Activated CD4-positive, alpha-beta T cell treated with anti-CD3 and anti-CD28 coated beads, Interleukin-2, amount 50 U/mL, for 24 hours (primary cell): ENCODE measurements at places on chromosomes 2 and 18.
A peak's percentile ranks its signal among the peaks of the same experiment; 100 is the strongest.

- DNase-seq: no peak
These were observed 46.6 kb downstream of the SCN1A start for GRCh38 chr2:166081131-166081632.

GRCh38 chr2:42137125-42137841, 31.9 kb upstream of the EML4 start:
- no peak for DNase-seq

- DNase-seq: no peak
These were observed 80.4 kb downstream of the ARHGEF4 start for GRCh38 chr2:130917006-130917688.

- DNase-seq: no peak
These were observed 116.4 kb downstream of the PDCL3 start for GRCh38 chr2:100679211-100679610.

DNA sequence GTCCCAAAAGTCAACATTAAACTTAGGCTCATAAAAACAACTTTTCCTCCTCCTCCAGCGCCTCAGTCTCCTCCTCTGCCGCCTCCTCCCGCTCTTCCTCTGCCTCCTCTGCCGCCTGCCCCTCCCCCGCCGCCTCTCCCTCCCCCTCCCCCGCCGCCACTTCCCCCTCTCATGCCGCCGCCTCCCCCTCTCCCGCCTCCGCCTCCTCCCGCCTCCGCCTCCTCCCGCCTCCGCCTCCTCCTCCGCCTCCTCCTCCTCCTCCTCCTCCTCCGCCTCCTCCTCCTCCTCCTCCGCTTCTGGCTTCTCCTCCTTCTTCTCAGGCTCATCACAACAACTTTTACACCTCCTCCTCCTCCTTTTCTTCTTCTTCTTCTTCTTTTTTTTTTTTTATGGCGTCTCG, 599.9 kb downstream of the TMEM182 start:
- no peak for DNase-seq

DNA sequence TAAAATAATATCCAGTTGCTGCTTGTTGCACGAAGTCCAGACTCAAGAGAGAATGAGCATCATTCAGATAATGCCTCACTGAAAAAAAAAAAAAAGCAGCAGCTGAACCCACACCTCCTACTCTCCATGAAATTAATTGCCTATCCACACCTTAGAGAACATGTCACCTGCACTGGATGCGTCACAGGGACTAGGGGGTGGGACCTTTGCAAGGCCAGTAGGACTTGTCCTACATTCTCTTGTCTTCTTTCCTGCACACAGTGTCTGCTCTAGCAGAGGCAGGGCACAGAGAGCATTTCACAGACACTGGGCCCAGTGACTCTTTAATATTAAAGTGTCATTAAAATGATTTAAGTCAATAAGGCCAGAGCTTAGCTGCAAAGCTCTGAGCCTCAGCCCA, at the start of gene ABCA12:
ABCA12 (minus strand) TSS at position 148 of the 400 bp plus-strand sequence. CDS start 418 bp downstream, outside the sequence.
- no peak for DNase-seq

DNA sequence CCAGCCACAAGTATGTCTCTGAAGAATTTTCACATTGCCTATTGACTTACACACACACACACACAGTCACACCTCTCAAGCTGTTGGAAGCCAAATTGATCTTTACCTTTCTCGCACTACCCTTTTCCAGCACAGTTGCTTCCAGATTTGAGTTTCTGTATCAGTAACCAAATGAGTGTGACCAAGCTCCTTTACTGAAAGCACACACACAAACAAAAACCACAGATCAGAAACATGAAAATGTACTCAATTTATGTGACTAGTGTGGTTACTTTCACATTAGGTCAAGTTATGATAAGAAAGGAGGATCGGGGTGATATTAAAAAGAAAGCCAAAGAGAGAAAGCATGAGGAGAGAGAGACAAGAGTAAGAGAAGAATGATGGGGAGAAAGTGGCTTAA, 993.9 kb upstream of the POU3F3 start:
- DNase-seq: no peak

DNA sequence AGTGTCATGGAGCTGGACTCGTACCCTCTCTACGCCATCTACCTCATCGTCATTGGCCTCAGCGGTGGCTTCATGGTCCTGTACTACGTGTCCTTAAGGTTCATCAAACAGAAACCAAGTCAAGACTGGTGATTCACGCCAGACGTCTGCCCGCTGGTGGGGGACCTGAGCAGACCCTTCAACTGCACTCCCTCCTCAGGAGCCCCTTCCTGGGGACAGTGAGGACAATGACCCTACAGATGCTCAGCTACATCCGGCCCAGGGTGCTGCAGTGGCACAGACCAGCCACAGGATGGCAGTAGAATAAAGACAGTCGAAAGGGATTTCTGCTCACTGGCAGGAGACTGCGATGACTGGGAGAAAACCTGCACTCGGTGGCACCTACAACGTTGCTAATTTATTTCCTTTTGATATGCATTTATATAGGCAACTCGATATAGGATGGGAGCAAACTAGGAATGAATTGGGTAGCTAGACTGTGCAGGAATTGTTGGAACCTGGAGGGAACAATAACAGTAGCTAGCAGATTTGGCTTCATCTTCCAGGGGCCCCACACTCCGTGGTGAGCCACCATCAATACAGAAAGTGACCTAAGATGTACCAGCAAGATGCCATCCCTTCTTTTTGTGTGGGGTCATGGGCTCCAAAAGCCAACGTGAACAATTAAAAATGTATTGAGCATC, 39.2 kb downstream of the ABCG8 start:
- peak; percentile 56 for DNase-seq

- DNase-seq: no peak
These were observed 6.1 kb downstream of the GPR17 start for GRCh38 chr2:127651971-127652550.

GRCh38 chr2:1605102-1606045, 138.9 kb downstream of the PXDN start:
- DNase-seq: no peak

DNA sequence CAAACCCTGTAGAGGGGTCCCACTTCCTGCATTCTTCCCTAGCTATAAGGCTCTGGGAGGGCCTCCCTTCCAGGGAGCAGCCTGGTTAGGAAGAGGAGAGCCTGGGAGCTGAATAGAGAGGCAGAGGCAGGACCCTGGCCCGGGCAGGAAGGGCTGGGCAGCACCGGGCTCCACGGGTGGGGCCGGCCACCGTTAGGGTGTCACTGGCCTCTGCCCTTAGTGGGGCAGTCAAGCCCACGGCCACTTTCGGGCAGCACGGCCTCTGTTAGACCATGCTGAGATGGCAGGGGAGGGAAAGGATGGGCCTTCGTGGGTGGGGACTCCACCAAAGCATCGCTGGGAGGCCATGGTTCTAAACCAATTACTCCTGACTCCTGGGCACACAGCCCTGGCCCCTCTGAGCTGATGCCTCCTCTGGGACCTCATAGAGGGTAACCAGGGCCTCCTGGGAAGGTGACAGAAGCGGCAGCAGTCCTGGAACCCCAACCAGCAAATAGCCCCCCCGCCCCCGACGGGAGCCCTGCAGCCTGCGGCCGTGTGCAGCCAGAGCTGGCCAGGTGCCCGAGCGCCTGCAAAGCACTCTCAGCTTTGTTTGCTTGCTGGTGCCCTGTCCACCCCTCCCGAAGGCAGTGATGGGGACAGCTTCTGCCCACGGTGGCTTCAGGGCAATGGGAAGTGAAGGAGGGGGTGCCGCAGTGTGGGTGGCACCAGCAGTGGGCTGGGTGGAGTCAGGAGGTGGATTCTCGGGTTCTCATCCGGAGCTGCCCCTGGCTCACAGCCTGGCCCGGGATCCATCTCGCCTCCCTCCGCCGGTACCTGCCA, 16.3 kb upstream of the HPCAL1 start:
- no peak for DNase-seq

DNA sequence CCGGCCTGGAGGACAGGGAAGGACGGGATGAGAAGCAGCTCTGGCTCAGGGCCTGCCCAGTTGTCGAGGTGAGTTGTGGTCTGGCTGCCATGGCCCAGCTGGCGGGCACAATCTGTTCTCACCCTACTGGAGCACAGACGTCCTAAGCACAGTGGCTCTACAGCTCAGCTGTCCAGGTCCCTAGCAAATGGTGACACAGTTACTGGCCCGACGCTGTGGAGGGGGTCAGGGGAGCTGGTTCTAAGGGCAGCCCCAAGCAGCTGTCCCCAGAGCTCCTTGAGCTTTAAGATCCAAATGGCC, 32.9 kb downstream of the KCNK3 start:
- DNase-seq: no peak

- DNase-seq: no peak
These were observed 131.2 kb downstream of the WDSUB1 start for GRCh38 chr2:159155320-159155719.

- DNase-seq: no peak
These were observed 138.1 kb downstream of the WDR7 start for GRCh38 chr18:56789004-56789888.

DNA sequence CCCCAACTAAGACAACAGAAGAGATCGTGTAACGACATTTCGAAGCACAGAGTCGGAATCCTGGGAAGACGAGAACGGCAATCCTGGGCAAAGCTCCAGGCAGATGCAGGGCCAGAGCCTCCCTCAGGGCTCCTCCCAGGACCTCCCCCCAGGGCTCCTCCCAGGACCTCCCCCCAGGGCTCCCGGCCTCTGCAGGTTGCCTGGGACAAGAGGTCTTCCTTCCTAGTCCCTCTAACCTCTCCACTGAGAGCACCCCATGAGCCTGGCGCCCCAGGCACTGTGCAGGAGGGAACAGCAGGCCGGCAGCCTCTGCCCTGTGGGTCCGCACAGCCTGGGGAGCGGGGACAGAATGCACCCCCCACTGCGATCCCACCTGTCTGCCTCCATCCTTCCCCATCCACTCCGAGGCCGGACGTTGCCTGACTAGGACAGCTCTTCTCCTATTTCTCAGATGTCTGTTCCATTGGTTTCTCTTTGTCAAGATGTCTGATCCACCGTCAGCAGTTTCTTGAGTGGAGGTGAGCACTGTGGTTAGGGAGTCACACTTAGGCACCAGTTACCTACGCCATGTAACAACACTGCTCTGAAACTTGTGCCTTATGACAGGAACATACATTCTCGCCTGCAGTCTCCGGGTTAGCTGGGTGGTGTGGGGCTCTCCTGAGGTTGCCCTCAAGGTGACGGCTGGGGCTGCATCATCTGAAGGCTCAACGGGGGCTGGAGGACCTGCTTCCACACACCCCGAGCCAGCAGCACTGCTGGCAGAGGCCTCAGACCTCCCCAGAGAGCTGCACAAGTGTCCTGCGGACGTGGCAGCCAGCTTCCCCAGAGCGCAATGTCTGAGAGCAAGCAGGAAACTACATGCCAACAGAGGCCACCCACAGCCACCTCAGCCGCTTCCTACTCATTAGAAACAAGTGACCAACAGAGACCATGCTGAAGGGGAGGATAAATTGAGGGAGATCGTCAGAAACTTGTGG, 28.9 kb downstream of the ADI1 start:
- no peak for DNase-seq

DNA sequence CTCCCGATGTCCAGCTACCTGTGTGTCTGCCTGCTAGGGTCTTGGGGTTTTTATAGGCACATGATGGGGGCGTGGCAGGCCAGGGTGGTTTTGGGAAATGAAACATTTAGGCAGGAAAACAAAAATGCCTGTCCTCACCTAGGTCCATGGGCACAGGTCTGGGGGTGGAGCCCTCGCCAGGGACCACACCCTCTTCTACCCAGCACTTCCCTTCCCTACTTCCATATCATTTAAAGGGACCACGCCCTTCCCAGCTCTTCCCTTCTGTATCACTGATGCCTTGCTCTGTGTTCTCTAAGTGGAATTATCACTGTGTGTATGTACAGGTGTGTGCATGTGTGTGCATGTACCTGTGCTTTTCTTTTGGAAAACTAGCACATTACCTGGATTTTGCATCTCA, 6.3 kb downstream of the UGT1A1 start:
- no peak for DNase-seq

- DNase-seq: no peak
These were observed 9.4 kb upstream of the SOCS6 start for GRCh38 chr18:70279470-70279869.

GRCh38 chr2:82837588-82838304, 1621.3 kb downstream of the SUCLG1 start:
- DNase-seq: no peak

DNA sequence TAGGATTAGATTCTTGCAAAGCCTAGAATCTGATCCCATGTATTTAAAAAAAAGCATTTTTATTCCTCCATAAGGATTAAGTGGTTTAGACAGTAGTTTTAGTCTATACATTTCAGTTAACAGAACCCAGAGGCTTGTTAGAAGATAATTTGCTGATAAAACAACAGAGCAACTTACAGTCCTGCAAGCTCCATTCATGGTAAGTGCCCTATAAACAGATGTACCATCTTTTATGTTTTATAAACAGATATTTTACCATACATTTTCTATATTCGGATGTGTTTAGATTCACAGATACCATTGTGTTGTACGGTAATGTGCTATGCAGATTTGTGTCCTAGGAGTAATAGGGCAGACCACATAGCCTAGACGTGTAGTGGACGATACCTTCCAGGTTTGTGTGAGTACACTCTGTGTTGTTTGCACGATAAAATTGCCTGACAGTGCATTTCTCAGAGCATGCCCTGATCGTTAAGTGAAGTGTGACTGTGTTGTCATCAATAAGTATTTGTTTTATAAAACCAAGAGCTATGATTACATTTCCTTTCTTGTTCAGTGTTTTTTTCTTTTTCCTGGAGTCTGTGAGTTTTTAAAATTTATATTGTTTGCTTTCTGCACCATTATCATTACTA, 54.2 kb downstream of the CERS6 start:
- DNase-seq: no peak

- no peak for DNase-seq
These were observed 265.5 kb downstream of the CYRIA start for GRCh38 chr2:16400127-16400623.

DNA sequence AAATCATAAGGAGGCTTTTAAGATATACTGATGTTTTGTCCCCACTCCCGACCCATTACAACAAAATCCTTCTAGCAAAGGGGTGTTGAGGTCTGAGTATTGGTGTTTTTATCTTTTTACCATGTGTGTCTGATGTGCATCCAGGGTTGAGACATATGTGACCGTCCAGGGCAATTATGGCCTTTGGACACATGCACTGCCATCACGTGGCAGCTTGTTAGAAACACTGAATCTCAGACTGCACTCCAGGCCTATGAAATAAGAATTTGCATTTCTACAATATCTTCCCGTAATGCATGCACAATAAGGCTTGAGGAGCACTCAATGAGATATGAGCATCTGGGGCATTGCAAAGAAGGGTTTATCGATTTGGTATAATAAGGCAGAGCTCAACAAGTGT, 235.1 kb upstream of the ZNF804A start:
- DNase-seq: no peak

GRCh38 chr18:25701821-25702220, 349.9 kb upstream of the ZNF521 start:
- no peak for DNase-seq

- DNase-seq: no peak
These were observed 19.5 kb upstream of the PUM2 start for GRCh38 chr2:20370191-20370590.
